Activated CD4-positive, alpha-beta memory T cell treated with anti-CD3 and anti-CD28 coated beads, Interleukin-2, amount 10 ng/mL, durations not matched to agents 7 days and 5 days (primary cell): ENCODE measurements at places on chromosomes 7 and 10.

DNA sequence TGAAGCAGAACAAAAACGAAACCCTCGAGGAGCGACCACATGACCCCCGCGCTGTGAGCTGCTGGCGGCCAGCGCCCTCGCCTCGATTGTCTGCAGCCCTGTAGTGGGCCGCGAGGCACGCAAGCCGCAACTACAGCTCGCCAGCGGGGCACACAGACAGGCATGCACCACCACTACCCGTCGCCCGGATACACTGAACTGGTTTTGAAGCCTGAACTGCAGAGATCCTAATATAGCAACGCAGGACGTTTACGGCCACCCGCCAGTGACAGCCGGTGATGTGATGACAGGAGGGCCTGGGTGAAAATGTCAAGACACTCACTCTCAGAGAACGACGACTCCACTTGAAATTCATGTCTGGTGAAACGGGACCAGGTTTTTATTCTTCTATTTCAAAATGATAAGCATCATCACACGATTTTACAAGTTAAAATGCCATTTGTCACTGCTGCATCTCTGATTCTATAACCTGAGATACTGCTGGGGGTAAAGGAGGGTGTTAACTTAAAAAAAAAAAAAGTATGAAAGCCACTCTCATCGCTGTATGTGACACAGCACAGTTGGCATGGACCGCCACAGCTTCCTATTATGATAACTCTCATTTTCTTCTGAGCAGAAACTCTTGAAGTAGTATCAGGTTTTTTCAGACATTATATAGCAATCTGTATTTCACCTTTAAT lies 120.3 kb upstream of the DIP2C start:
- no peak for DNase-seq

- DNase-seq: no peak
Measured at GRCh38 chr7:151274396-151274795, 25.9 kb upstream of the SMARCD3 start.

DNA sequence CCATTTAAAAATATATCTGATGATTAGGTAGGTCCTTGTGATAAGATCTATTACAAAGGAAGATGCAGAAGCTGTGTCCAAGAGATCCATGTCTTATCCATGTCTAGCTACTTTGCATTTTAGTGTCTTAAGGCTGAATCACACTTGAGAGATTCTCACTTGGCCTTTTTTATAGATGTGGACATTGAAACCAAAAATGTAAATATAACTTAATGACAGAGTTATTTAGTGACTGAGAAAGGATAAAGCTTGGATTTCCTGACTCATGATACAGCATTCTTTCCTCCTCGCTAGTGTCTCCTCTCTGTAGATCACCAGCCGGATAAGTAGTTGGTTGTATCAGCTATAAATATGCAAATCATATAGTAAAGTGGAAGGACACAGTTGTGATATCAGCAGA lies 23.3 kb downstream of the INHBA start:
- DNase-seq: no peak

DNA sequence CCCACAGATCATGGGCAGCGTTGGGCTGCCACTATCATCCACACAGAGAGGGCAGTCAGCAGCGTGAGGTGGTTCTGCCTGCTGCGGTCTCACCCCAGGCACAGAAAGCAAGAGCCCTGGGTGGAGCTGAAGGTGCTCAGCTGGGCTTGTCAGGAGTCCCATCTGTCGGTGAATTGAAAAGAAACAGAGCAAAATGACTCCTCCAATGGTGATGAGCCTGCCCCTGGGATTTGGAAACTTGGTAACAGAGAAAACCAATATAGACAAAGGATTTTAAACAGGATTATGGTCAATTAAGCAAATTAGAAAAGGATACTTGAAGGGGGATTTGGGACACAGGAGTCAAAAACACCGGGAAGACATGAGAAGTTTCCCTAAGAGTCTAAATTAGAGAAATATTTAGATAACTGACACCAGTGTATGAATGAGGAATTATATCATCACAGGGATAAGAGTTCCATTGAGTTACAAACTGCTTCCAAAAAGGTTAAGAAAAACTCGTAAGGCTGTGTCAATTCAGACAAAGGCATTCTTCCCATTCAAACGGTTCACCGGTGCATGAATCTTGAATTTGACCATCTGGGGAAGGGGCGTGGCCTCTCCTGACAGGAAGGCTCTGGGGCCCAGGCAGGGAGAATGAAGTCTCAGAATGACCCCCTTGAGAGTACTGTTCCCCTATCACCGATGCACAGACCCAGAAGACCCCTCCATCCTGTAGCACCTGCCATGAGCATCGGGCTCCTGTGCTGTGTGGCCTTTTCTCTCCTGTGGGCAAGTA lies 70.0 kb upstream of the PRSS58 start:
- DNase-seq: no peak

DNA sequence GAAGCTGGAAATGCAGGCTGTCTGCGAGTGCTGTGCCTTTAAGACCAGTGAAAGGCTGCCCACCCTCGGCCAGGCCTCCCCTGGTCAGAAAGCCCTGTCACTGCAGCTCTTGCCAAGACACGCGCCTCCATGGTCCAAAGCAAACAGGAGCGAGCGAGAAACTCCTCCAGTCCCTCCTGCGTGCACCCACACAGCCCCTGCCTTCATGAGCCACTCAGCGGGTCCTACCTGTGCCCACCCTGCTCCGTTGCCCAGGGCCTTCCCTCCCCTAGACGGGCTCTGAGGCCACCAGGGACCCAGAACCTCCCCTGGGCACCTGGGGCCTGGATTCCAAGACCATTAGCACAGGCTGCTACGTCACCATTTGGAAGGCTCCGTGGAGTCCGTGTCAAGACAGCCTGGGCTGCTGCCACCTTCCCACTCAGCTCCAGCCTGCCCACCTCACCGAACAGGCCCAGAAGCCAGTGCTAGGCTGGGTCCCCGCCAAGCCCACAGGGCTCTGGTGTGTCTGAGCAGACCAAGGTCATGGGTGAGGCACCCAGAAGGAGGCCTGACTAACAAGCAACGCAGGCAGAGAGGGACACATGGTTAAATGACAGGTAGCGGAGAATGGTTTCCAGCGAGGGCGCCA lies 144.5 kb downstream of the NEURL1 start:
- no peak for DNase-seq

- no peak for DNase-seq
Measured at GRCh38 chr10:27536437-27536836, 32.3 kb downstream of the RAB18 start.

DNA sequence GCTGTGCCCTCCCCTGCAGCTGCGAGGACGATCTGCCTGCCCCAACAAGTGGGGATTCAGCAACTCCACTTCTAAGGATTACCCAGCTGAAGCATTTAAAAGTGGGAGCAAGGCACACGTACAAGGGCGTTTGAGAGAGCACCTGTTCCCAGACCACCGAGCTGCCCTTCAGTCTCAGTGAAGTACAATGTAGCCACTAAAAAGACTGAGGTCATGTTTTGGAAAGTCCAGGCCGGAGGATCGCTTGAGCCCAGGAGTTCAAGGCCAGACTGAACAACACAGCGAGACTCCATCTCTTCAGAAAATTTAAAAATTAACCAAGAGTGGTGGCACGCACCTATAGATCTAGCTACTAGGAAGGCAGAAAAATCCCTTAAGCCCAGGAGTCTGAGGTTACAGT lies 14.7 kb downstream of the NOS3 start:
- no peak for DNase-seq
